ENCODE measurements at places on chromosomes 16 and 17.

- DNase-seq, result no peak
These were observed 66.4 kb downstream of the ABCC1 start for GRCh38 chr16:16015849-16016248.

DNA sequence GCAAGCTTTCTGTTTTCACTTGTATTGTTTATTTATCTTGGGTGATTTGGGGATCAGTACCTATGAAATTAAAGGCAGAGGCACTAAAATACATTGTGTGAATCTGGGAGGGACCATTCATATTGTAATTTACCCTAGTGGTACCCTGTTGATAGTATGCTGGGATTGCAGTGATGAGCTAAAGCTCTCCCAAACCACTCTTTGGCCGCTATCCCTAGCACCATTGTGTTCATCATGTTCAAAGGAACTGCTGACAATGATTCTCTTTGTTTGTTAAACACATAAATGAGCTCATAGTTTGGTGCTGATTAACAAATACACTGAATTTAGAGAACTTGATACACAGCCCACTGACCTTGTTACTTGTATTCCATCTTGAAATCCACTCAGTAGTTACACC lies 1469.8 kb downstream of the CDH11 start:
- no peak for DNase-seq

DNA sequence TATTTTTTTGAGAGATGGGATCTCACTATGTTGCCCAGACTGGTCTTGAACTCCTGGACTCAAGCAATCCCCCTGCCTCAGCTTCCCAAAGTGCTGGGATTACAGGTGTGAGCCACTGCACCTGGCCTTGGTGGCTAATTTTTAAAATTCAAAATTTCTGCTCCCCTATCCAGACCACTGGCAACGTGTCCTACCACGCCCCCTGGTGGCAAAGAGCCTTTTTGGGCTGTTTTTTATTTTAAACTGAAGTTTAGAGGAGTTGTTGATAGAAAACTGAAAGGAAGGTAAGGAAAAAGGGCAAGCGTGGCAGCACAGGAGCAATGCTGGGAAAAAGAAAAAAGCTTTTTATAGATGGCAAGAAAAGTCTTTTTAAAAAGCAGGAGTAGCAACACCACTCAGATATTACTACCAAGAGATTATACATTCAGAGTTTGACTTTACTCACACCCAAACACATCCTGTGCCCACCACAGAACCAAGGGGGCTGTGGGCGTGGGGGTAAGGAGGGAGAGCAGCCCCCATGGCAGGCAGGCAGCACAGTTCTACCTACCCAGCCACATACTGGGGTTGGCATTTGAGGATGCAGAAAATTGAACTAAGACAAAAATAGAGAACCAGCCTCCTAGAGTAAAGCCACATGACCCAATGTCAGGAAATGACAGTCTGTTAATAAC lies 4.2 kb upstream of the MXRA7 start:
- peak; percentile 48 for DNase-seq

DNA sequence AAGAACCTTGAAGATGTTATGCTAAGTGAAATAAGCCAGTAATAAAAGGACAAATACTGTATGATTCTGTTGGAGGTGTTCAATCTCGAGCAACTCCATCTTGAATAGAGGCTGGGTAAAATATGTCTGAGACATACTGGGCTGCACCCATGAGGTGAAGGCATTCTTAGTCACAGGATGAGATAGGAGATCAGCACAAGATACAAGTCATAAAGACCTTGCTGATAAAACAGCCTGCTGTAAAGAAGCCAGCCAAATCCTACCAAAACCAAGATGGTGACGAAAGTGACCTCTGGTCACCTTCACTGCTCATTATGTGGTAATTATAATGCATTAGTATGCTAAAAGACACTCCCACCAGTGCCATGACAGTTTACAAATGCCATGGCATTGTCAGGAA lies 98.1 kb downstream of the RGS9 start:
- DNase-seq, result no peak

DNA sequence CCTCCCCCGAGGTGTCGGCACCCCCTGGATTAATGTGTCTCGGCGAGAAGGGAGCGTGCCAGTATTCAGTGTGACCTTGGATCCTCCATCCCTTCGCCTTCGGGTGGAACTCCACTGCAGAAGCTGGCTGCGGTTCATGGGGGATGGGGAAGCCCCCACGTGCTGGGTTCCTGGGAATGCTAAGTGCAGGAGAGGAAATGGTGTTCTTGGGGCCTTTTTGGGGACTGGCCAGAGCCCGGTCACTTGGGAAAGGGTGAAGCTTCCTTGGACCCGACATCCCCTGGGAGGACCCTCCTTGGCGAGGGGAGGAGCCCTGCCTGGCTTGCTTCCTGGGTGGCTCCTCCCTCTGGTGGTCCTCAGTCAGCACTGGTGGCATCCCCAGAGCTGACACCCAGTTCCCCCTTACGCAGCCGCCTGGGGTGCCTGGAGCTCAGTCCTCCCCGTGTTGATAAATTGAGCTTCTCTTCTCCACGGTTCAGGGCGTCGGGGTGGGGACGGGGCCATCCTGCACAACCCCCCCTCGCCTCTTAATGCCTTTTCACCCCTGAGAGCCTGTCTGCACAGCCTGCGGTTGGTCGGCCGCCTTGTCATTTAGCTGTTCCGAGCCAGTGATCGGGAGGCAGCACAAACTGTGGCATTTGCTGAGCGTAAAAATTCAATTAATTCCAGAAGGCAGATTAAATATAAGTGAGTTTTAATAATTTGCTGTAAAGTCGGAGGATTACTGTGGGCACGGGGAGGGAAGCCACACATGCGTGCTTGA lies 30.7 kb upstream of the GSE1 start:
- no peak for DNase-seq

DNA sequence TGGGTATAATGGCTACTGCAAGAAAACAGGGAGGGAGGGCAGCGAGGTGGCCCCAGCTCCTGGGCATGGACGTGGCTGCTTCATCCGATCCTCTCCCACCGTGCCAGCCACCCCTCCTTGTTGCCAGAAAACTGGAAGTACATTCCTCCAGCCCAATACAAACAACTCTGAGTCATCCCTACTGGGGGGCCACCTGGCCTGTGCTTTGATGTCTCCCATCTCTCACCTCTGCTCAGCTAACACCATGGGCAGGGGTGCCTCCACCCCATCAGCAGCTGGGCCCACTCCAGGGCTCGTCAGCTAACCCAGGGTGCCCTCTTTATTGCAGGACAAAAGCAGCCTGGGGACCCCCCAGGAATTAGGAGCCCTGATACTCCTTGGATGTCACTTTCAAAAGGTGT lies 2.0 kb downstream of the RHBDF2 start:
- DNase-seq, result peak; percentile 42

DNA sequence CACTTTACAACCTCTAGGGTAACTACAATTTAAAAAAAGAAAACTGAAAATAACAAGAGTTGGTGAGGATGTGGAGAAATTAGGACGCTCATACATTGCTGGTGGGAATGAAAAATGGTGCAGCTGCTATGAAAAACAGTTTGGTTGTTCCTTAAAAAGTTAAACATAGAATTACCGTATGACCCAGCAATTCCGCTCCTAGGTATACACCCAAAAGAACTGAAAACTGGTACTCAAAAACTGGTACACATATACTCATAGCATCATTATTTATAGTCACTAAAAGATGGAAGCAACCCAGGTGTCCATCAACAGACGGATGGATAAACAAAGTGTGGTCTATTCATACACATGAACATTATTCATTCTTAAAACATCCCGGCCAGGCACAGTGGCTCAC lies 42.9 kb upstream of the DNAH17 start:
- DNase-seq, result no peak

DNA sequence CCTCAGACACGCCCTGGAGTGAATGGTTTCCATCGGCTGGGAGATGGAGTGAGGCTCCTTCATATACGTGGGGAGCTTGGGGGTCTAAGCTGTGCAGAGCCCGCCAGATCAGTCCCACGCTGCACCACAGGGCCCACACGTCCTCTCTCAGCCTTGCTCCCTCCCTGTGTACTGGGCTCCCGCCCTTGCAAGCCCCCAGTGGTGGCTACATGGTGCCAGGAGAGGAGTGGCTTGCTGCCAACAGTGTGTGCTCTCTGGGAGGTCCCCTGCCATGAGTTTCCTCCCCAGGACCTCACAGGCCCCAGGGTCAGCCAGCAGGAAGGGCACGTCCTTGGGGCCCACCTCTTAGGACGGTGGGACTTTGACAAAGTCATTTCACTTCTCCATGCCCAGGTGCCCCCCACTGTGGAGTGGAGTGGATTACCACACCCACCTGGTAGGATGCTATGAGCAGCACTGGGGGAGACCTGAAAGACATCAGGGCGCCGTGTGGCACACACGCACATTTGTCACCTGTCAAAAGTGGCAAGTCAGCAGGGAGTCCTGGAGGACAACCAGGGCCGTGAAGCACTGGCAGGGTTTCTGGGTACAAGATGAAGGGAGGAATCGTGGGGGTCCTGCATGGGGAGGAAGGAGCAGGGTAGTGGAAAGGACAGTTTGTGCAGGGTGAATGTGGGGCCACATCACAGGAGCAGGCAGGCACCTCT lies 13.7 kb downstream of the SLC5A10 start:
- DNase-seq, result no peak

- peak; percentile 90 for DNase-seq
These were observed 1.4 kb downstream of the EIF5A start for GRCh38 chr17:7308625-7309433.

DNA sequence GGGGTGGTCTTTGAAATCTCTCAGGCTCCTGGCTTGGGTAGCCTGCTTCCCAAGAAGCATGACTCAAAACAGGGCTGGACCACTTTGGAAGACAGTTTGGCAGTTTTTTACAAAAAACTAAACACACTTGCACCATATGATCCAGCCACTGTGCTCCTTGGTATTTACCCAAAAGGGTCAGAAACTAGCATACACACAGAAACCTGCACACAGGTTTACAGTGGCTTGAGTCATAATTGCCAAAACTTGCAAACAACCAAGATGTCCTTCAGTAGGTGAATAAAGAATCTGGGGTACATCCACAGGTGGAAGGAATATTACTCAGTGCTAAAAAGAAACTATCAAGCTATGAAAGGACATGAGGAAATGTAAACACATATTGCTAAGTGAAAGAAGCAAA lies 323.2 kb upstream of the CDH5 start:
- DNase-seq, result peak; percentile 5

DNA sequence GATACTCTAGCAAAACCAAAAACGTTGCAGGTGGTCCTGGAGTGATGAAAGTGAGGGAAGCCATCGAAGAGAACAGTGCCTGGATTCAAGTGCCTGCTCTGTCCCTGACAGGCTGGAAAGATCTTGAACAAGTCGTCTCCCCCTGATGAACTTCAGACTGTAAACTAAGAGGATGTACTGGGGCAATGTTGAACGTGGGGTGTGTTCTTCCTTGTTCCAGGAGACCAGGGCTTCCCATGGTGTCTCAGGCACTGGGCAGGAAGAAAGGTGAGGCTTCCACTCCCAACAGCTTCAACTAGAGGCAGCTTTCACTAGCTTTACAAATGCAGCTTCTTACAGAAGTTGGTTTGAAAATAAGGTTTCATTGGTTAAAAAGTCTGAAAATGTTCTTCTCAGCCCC lies 21.4 kb upstream of the NF1 start:
- DNase-seq, result no peak

DNA sequence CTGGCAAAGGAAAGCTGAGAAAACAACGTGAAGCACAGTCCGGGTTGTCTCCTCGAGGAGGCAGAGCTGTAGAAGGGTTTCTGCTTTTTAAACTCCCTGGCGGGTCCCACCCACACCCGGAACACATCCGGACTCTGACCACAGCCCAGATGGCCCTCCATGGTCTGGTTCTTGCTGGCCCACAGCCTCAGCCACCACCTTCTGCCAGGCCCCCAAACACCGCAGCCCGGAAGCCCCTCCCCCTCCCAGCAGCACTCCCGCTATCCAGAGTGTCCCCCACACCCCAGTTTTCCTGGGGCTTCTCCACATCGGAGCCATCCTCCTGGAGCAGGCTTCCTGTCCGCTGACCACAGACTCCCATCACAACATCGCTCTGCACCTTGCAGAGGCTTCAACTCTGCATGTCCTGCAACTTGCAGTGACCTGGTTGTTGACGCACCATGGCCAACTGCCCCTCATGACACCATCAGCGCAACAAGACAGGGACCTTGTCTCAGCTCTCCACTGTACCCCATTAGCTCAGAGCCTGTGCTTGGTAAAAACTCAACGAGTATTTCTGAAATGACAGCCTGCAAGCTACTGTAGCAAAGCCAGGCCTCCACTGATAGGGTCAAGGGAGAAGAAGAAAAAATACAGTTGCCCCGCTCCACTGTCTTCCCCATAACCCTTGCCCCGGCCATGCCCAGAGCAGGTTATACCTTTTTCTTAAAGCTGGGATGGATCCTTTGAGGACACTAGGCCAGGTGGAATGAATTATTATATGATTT lies 129.8 kb downstream of the C16orf78 start:
- DNase-seq, result no peak

- DNase-seq, result no peak
These were observed 4.3 kb downstream of the CDIP1 start for GRCh38 chr16:4534151-4534790.

- DNase-seq, result no peak
These were observed 178.2 kb upstream of the RPH3AL start for GRCh38 chr17:530851-531250.

DNA sequence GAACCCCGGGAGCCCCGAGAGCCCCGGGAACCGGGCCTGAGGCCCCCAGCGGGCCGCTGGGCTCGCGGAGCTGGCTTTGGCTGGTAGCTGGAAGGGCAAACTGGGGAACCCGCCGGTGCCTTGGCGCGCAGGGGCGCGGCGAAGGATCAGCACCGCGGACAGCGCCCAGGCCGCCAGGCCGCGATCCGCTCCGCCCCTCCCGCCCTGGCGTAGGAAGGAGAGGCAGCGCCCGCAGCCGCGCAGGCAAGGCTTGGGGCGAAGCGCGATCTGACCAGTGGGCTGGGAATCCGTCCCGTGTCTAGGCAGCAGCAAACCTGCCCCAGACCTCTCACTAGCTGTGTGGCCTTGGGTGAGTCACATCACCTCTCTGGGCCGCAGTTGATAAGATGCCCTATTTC lies 331 bp upstream of the CCDC92B start:
- DNase-seq, result peak; percentile 76

DNA sequence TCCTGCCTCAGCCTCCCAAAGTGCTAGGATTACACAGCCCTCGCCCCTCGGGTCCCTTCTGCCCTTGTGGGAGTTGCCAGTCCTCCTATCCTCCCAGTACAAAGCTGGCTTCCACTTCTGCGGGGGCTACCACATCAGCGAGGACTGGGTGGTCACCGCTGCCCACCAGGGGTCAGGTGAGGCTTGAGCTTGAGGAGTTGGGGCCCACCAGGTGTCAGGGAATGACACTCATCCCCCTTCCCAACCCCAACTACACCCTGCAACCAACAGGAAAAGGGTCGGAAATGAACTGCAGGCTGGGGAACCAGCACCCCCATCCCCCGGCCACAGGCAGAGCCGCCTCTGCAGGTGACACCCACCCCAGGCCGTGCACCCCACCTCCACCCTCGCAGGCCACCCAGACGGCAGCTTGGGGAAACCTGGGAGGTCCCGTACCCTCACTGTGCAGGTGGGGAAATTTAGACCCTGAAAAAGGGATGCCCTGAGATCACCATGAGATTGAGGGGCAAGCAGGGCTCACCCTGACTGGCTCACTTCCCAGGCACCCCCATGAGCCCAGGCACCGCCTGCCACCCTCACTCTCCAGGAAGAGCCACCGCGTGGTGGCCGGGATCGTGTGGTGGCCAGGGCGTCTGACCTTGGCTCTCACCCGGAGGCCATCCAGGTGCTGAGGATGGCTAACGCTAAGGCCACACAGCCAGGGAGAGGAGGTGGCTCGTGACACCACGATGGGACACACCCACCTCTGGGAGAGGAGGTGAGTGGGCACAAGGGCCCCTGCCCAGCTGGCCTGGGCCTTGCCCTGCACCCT lies 8.0 kb downstream of the CTRB1 start:
- DNase-seq, result no peak

GRCh38 chr17:50619489-50619888 lies 15.2 kb upstream of the ABCC3 start:
- DNase-seq, result no peak

Data from epithelial cell of esophagus (primary cell).